ENCODE measurements at places on chromosomes 3 and 15. TPM values are rescaled to one million over a fixed set of nuclear protein-coding genes. Genes with fewer than 3 reads are reported as not detected.

The SCN11A gene
- not detected for total RNA-seq

DNA sequence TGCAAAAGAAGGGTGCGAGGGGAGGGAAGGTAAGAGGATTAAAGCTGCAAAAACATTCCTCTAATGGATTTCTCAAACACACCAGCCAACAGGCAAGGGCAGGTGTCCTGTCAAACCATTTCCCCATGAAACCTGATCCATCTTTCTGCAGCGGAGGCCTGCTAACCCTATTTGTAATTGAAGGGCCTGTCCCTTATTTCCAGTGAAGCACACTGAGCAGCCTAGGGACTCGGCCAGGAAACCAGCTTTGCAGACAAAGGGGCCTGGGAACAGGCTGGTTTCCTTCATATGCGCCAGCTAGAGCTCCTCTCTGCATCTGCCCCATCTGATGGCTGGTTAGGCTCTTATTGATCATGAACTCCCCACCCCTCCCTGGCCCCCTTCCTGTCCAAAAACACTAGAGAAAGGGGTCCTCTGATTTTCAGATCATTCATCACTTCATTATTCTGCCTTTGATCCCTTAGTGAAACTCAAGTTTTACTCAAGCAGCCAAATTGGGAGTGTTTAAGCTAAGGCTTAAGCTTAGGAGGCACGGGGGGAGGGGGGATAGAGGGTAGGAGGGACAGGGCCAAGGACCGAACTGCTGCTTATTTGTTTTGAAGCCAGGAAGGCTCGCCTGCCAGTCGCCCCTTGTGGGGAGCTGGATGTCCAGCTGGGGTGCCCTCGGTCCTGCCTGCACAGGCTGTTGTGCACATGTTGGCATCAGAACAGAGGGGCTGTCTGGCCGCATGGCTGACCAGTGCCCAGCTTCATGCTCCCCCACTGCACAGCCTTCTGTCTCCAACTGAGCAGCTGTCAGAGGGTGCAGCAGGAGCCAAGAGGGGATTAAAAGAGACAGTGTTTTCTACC lies 53.1 kb downstream of the BOC start:
- DNase-seq, result no peak

- DNase-seq, result no peak
These were observed 169.6 kb downstream of the B3GALNT1 start for GRCh38 chr3:160935413-160936095.

The STRIT1 gene
- not detected for total RNA-seq

- no peak for DNase-seq
These were observed 482.6 kb downstream of the PLOD2 start for GRCh38 chr3:145678401-145678800.

GRCh38 chr15:42503825-42504224 lies 8.4 kb downstream of the SNAP23 start:
- no peak for DNase-seq

- peak; percentile 36 for DNase-seq
These were observed 11.6 kb upstream of the DPH6 start for GRCh38 chr15:35557544-35557943.

DNA sequence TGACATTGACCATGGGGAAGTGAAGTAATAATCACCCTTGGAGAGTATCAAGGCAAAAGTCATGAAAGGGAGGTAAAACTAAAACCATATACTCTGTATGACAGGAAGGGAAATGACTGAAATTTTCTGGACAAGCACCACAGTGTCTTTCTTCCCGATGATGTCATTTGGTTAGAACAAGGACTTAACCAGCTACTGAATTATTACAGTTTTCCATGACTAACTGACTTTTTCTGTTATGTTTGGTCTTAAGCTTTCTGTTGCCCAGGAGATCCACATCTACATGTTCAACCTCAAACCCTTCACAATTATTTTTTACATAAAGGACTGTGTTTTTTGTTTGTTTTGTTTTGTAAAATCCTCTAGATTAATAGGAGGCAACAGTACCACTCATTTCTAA lies 191.9 kb upstream of the IL12A start:
- DNase-seq, result no peak

DNA sequence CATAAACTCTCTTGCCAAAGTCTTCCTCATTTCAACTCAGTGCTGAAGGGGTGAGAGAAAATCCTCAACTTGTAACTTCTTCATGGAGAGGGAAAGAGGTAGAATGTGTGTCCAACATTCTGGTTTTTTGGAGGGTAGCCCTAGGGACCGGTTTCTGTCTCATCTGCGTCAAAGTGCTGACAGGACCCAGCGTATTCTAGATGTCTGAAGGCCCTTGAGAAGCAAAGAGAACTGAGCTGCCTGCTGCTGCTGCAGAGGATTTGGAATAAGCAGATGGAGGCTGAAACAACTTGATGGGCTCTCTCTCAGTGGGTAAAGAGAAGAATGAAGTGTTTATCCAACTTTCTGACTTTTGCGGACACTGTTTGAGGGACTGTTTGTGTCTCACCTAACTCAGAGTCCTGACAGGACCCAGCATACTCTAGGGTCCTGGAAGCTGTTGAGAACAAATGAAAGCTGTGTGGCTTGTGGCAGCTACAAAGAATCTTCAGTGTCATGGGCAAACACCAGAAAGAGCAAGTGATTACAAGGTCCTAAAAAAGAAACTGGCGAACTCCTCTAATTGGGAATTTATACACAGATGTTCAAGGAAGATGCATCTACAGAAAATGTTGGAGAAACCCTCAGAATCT lies 174.4 kb downstream of the SI start:
- no peak for DNase-seq

Data from Panc1 (cell line).